Breast epithelium (tissue), 4 donors: ENCODE measurements at places on chromosomes 5 and 9.

- H3K27me3 ChIP-seq = no peaks in the 10 kb centered on the region
- H3K36me3 ChIP-seq = no peaks in the 10 kb centered on the region
- peak overlapping the region; percentile 42 for H3K4me3 ChIP-seq
- no peaks in the 10 kb centered on the region for H3K4me1 ChIP-seq
- H3K27ac ChIP-seq = peak overlapping the region; percentile 88
Measured at GRCh38 chr5:16508730-16509531, 43.3 kb upstream of the ZNF622 start.

DNA sequence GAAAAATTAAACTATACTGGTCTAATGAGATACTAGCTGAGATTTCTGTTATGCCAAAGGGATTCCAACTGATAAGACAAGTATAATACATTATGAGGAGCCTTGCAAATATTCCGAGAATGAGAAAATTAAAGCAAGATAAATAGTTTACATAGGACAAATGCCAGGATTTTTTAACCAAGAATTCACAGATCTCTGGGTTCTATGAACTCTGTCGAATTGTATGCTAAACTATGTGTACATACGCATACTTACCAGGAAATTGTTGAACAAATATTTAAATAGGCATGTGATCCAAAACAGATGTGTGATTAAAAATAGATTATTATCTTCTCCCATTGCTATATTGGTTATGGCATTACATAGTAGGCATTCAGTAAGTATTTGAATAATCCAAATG is 616.6 kb downstream of the GABRG2 start:
- no peak overlapping the region for H3K4me3 ChIP-seq
- H3K27me3 ChIP-seq = no peaks in the 10 kb centered on the region
- H3K36me3 ChIP-seq = no peaks in the 10 kb centered on the region
- no peak overlapping the region for H3K27ac ChIP-seq
- DNase-seq = no peak

GRCh38 chr5:36078430-36078829 is 11.7 kb upstream of the UGT3A2 start:
- H3K4me1 ChIP-seq = no peaks in the 10 kb centered on the region
- no peak for DNase-seq
- no peak overlapping the region for H3K27ac ChIP-seq
- no peaks in the 10 kb centered on the region for H3K36me3 ChIP-seq
- H3K27me3 ChIP-seq = no peaks in the 10 kb centered on the region

DNA sequence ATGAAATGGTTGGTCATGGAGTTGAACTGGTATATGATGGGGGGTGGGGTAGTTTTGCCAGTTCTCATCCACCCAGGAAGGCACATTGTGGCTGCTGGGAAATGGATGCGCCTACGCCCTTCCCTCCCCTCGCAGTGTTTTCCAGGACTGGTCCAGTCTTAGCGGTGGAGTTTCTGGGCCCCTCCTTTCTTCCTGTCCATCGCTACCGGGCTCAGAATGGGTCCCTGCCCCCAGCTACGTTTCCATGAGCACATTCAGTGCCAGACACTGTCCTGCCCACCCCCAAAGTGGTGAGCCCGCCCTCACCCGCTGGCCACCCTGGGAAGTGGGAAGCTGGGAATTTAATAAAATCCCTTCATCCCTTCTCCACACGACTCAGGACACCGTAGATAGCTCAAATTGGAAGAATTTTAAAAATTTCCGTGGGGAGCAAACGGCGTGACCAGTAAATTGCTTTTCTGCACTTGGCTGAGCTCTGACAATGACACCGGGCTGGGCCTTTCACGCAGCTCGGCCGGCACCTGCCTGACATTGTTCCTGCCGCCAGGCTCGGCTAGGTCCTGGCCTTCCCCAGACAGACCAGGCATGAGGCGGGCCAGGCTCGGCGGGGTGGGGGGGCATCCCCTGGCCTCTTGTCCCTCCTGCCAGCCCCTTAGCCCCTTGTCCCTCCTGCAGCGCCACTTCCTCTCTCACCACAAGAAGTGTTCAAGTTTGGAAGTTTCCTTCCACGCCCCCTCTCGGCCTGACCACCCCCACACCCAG is 3.6 kb downstream of the FGF18 start:
- H3K36me3 ChIP-seq = no peaks in the 10 kb centered on the region
- no peak overlapping the region for H3K4me3 ChIP-seq
- H3K4me1 ChIP-seq = peaks cover 6% of the 10 kb centered on the region
- no peak for DNase-seq
- H3K27me3 ChIP-seq = peaks cover 20% of the 10 kb centered on the region

DNA sequence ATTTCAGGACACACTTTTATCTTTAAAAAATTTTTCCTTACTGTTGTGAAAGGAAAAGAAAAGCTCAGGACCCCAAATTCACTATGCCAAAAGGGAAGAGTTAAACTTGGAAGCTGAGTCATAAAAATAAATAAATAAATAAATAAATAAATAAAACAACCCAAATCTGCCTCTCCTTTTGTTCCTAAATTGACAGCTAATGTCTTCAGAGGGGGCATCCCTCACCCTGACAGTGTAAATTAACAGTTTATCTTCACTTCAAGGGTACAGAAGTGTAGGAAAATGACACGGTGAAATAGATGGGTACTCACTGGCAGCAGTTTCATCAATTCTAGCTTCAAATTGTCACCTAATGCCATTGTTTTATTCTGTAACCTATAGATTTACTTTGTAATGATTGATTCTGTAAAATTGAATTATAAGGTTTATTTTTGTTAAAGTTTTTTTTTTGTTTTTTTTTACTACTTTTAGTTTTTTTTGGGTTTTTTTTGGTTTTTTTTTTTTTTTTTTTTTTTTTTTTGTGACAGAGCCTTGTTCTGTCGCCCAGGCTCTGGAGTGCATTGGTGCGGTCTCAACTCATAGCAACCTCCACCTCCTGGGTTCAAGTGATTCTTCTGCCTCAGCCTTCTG is 18.5 kb upstream of the ANXA1 start:
- H3K27ac ChIP-seq = peak overlapping the region; percentile 94
- no peaks in the 10 kb centered on the region for H3K36me3 ChIP-seq
- peaks cover 6% of the 10 kb centered on the region for H3K4me1 ChIP-seq
- peak overlapping the region; percentile 46 for H3K4me3 ChIP-seq
- no peak for DNase-seq

- DNase-seq = no peak
- H3K27me3 ChIP-seq = no peaks in the 10 kb centered on the region
Measured at GRCh38 chr5:166767858-166768257, 1523.6 kb upstream of the WWC1 start.

DNA sequence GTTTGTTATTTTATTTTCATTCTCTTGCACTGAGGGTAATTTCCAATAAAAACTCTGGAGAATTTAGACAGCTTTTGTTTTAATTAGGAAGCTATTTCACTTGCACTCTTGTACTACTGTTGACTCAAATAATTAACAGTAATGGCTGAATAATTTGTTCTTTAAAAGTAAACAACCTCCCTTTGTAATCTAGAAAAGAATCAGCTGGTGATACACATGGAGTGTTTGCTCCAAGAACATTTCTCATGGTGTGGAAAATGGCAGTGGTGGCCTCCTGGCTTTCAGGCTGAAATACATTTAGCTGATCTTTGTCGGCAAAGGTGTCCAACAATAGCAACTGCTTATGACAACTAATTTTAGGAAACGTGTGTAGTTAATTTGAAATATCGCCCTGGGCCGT is 129.4 kb downstream of the C9orf152 start:
- H3K36me3 ChIP-seq = no peaks in the 10 kb centered on the region
- H3K27me3 ChIP-seq = no peaks in the 10 kb centered on the region
- DNase-seq = no peak
- no peak overlapping the region for H3K4me3 ChIP-seq
- H3K27ac ChIP-seq = no peak overlapping the region
- no peaks in the 10 kb centered on the region for H3K4me1 ChIP-seq
